Smooth muscle cell of the pulmonary artery (primary cell): ENCODE measurements at places on chromosomes 6 and 20. TPM values are rescaled to one million over a fixed set of nuclear protein-coding genes. Genes with fewer than 3 reads are reported as not detected.

MOG gene
- total RNA-seq = not detected in 2 replicates

RIMS1 gene
- 2.3 and 3.6 TPM in 2 replicates for total RNA-seq

LSM14B gene
- total RNA-seq = 43.7 and 52.0 TPM in 2 replicates

RNF182 gene
- 0.40 and 9.7 TPM in 2 replicates for total RNA-seq

CPNE5 gene
- 0.17 and 0.20 TPM in 2 replicates for total RNA-seq

HLA-DOA gene
- 2.1 TPM in 1 of 2 replicates, not detected in the other for total RNA-seq

TREML2 gene
- 0.07 TPM in 1 of 2 replicates, not detected in the other for total RNA-seq

IL17F gene
- total RNA-seq = not detected in 2 replicates

LAMA5 gene
- 243 and 256 TPM in 2 replicates for total RNA-seq

SLC32A1 gene
- not detected in 2 replicates for total RNA-seq

ZNF311 gene
- 0.99 and 1.3 TPM in 2 replicates for total RNA-seq

SLC22A23 gene
- total RNA-seq = 4.2 and 18.1 TPM in 2 replicates

KCNK17 gene
- not detected in 2 replicates for total RNA-seq

HUS1B gene
- 1.2 and 1.3 TPM in 2 replicates for total RNA-seq

CCN6 gene
- 0.10 TPM in 1 of 2 replicates, not detected in the other for total RNA-seq

NKX2-4 gene
- not detected in 2 replicates for total RNA-seq
